KG1 (cell line): ENCODE measurements at places on chromosomes 13 and 19.

GRCh38 chr13:107846642-107847041, 368.7 kb downstream of the LIG4 start:
- DNase-seq, result no peak

DNA sequence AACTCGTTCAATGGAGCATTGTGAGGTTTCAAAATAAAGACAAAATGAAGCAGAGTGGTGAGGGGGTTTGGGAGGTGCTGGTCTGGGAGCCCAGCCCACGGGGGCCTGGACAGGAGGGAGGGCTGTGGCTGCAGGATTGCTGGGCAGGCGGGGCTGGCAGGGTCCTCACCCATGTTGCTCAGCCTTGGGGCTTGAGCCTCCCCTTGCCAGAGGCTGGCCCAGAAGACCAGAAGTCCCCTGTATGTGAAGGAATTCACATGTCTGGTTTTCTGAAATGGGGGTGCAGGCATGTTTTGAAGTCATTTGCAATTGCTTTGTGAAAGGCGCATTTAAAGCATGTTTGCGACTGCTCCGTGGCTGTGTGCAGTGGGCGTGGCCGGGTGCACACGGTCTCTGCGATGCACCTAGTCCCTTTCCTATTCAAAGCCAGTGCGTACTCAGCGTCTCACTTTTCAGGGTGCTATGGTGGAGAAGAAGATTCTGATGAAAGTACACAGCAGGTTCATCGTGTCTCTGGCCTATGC, 2.3 kb downstream of the GRK1 start:
- no peak for DNase-seq

DNA sequence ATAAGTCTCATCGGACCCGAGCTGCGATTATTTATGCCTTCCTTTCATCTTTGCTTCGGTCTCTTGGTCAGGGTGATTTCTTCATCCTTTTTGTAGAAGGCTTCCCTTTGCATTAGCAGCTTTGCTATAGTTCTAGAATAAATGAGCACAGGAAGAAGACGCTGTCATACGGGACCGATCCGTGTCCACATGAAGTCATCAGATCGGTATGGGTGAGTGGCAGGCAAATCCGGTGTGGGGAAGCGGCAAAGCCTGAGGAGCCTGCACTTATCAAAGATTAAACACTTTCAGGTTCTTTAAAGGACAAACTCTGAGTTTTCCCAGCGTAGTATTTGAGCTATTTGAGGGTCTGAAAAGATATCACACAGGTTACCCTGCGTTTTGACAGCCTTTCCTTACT, 119.3 kb downstream of the IRS2 start:
- DNase-seq, result no peak

GRCh38 chr19:2199215-2199614, 35.5 kb downstream of the DOT1L start:
- DNase-seq, result no peak

DNA sequence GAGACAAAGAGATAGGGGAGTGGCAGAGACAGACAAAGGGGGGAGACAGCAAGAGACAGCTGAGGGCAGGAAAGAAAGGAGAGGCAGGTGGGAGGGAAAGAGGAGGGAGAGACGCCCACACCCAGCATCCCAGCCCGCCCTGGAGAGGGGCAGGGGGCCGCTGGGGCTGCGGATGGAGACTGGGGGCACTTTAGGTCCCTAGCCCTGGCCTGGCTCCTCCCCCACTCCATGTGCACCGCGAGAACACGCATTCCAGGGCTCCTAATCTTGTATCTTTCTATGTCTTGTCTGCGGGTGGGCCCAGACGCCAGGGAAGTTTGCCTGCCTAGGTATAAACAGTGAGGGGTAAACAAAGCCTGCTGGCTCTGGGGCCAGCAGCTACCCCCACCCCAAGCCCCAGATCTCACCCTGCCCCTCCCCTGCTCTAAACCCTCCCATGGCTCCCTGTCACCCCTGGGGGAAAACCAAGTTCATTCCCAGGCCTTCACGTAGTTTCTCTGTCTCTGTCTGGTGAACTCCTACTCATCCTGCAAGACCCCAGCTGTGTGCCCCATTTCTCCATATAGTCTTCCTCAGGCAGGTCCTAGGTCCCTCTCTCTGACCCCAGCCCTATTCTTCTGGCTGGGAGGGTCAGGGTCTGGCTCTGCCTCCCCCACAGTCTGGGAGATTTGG, 5.7 kb downstream of the TLE5 start:
- no peak for DNase-seq

- no peak for DNase-seq
Observed at GRCh38 chr19:16096280-16096855, 15.3 kb upstream of the RAB8A start.
